ENCODE measurements at places on chromosomes 7 and 10. TPM values are rescaled to one million over a fixed set of nuclear protein-coding genes. Genes with fewer than 3 reads are reported as not detected.
A peak's percentile ranks its signal among the peaks of the same experiment; 100 is the strongest.

Gene KDM7A
- 7.9 TPM for total RNA-seq

Gene ZNF853
- total RNA-seq, result 2.2 TPM

Gene C7orf25
- total RNA-seq, result 3.8 TPM

Gene NKX1-2
- total RNA-seq, result not detected

Gene NUTM2B
- total RNA-seq, result 0.94 TPM

Gene OR6B1
- not detected for total RNA-seq

Gene CALHM2
- 4.8 TPM for total RNA-seq

Gene PCLO
- total RNA-seq, result not detected

DNA sequence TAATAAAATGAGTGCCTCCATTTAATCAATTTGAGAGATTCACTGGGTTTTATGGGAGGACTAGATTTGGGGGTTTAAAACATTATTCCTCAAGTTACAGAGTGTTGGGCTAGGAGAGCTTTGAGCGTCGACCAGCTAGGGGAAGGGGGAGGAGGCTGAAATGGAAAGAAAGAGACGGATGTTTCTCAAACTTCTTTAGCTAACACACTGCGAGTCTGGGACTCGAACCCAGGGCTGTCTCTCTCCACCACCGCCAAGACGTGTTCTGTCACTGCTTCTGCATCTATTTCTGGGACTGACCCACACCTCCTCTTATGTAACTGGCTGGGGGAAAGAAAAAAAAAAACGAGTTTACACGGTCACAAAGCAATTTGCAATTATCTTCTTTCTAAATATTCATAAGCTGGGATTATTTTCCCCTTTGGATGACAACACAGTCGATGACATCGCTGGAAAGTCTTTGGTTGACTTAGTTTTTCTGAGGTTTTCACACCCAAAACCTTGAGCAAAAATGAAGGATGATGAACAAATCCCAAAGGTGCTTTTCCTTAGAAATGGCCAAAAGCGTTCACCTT, 27.2 kb downstream of the CHST15 start:
- DNase-seq, result no peak

DNA sequence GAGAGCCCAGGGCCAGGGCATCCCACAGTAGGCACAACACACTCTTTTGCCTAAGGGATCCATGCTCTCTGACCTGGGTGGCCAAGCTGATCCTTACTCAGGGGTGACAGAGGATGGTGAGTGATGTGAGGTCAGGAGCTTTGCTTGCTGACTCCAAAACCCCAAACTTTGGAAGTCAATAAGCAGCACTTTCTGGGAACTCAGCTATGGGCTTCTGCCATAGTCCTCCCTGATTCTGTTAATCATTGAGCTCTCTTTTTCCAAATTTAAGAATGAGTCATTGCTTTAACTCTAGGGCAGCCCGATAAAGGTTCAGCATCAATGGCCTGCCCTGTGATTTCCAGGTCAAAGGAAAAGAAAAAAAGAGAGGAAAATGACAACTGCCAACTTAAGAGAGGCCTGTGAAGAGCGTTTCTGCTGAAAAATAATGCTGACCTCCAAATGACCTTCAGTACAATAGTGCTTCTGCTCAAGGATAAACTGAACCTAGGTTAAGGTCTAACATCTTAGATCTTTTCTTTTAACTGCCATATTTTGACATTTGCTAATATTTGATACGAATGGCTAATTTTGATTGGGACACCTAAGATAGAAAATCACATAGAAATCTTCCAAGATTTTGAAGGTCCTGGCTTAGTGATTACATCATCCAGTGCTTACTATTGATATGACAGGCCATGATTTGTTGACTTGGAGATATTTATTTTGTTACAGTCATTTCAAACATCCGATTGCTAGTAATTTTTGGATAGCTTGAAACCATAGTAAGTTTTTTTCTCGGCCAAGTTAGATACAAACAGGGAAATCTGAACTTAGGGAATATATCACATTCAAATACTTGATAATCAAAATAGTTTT, 20.8 kb upstream of the RELN start:
- DNase-seq, result no peak

- DNase-seq, result no peak
Measured at GRCh38 chr10:62769574-62770242, 34.8 kb upstream of the ADO start.

GRCh38 chr7:47534322-47535034, 47.4 kb downstream of the TNS3 start:
- DNase-seq, result no peak

DNA sequence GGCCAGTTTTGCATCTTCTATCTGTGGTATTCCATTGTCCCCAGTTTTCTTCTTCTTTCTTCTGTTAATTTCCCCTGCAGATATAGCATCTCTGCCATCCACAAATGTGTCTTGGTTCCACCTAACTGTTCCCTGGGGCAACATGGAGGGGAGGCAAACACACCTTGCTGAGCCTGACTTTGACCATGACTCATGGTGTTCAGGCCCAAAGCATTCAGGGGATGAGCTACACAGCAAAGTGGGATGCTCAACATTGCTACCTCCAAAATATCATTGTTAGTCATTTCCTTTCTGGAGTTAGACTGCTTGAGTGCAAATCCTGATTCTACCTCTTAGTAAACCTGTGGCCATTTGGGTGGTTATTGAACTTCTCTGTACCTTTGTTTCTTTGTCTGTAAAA, 542.7 kb downstream of the LRMDA start:
- DNase-seq, result no peak

- no peak for DNase-seq
Measured at GRCh38 chr10:58027426-58027825, 240.3 kb downstream of the IPMK start.

- DNase-seq, result peak; percentile 79
Measured at GRCh38 chr10:119306514-119306951, 99.2 kb downstream of the GRK5 start.

DNA sequence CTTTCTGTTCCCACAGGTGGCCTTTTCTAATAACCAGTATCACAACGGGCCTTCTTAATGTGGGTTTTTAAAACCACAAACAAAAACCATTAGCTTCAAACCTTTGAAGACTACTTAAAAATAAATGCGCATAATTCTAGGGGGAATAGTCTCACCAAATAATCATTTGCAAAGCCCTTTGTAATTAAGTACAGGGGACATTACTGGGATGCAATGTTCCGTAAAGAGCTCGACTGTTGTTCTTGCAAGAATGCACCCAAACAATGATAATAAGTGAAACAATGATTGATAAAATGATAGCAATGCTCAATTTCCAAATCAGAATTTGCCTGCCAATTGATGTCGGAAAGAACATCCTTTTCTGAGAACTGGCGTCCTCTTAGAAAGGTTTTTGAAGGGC, 589.1 kb upstream of the ADARB2 start:
- DNase-seq, result no peak

DNA sequence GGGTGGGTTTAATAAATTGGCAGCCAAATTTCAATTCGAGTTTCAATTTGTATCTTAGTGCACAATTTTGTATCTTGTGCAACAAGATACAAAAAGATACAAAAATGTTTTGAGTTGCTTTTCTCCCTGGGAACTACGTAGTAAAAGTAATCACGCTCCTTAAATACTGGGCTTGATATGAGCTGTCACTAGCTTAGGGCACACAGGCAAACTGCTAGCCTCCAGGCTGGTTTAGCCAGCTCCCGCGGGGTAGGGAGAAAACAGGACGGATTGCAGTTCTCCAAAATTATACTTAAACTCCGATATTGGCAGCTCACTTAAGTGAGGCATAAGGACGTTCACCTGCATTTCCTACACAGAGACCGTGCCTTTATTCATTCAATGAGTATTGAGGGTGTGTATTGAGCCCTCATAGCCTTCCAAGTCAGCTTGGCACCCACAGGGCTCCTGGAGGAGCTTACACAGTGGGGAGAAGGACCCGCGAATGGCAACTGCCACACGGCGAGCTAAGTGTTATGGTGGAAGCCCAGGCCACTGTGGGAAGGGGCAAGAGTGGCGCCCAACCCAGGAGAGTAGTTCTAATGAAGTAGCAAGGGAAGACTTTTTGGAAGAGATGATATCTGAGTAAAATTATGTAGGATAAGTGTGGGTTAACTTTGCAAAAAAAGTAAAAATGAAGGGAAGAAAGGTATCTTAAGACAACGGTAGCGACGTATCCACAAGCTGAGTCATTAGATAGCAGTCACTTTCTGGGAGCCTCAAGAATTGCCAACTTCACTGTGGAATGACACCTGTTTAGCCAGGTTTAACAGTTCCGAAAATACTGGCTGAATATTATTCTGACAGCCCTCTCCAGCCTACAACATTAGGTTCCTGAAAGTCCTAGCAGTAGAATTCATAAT, 1.6 kb upstream of the EPC1 start:
- no peak for DNase-seq

GRCh38 chr10:856416-857157, 74.9 kb downstream of the LARP4B start:
- no peak for DNase-seq

DNA sequence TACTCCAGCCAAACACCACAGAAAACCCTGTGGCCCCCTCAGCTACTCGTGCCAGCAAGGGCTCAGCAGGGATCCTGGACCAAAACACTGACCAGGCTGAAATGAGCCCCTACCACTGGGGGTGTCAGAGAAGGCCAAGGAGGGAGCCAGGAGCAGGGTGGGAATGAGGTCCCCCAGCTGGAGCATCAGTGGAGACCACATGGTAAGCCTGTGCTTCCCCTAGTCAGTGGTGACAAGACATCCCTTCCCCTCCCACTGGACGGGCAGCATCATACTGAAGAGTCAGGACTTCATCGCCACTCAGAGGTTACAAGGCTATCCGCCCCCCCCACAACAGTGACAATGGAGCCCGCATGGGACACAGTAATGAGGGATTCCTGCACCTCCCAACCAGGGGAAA, 99.6 kb downstream of the LHPP start:
- DNase-seq, result no peak

DNA sequence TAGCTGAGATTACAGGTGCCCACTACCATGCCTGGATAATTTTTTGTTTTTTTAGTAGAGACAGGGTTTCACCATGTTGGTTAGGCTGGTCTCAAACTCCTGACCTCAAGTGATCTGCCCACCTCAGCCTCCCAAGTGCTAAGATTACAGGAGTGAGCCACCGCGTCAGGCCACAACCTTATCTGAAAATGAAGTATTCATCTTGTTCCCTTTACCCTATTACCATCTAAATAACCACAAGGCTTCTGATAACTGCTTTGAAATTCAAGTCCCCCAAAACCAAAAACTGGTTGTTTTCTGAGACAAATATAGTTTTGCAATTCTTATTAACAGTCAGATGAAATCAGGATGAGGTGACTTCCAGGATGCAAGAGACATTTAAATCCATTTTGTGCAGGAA, 2.4 kb downstream of the TCTN3 start:
- no peak for DNase-seq

- no peak for DNase-seq
Measured at GRCh38 chr10:44387853-44388251, 3.0 kb upstream of the CXCL12 start.

- DNase-seq, result no peak
Measured at GRCh38 chr10:14414901-14415300, 84.2 kb upstream of the FRMD4A start.

- no peak for DNase-seq
Measured at GRCh38 chr7:45919993-45920459, 1.0 kb downstream of the IGFBP3 start.

DNA sequence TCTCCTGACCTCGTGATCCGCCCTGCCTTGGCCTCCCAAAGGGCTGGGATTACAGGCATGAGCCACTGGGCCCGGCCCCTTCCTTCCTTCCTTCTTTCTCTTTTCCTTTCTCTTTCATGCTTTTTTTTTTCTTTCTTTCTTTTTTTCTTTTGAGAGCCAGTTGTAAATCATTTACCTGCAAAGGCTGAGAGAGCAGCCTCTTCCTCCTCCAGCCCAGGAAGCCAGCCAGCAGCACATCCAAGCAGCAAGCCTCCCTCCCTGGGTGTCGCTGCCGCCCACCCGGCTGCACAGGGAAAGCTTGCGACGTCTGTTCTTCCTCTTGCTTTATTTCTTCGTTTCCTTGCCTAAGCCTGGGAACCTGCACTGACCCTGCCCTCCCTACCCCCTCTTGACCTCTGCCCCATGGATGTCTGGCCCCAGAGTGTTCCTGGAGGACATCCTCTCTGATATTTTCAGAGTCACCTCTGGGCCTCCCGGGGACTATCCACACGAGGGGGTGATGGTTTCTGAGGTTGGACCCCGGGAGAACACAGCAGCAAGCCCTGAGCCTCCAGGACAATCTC, 62.8 kb upstream of the MYL10 start:
- DNase-seq, result no peak

- no peak for DNase-seq
Measured at GRCh38 chr10:115432188-115432819, 339.1 kb downstream of the ATRNL1 start.

DNA sequence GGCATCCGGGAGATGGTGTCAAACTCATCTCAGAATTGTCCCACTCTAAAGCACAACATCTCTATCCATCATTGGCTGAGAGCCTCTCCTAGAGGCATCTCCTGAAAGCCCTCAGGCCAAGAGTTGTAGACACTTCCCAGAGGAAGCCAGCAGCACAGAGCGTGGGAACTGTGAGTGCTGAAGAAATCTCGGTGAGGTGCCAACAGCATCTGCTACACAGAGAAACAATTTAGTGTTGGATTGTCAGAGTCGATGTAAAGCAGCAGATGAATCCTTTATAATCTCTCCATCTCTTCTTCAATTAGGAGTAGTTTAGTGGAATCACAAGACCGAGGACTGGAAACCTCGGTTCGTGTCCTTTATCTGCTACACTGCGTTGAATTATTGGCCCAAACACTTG, 172.2 kb downstream of the C7orf25 start:
- DNase-seq, result no peak

DNA sequence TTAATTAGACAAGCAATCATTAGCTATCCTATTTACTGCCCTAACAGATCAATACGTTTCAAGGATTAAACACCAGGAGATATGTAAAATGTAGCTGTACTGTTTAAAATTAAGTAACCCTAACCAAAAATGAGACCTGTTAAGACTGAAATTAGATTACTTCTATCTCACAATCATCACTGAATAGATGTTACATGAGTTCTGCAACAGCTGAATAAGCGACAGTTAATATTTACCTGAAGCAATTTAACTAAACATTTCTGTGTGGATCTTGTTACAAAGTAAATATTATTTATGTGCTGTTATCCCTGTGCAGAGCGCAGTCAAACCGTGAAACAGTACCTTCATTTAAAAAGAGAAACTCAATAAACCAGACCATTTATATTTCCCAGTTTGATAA, 122.5 kb downstream of the RELN start:
- DNase-seq, result no peak

GRCh38 chr10:127928021-127928806, 21.3 kb downstream of the PTPRE start:
- DNase-seq, result no peak

GRCh38 chr10:6875269-6875865, 295.3 kb upstream of the PRKCQ start:
- no peak for DNase-seq

DNA sequence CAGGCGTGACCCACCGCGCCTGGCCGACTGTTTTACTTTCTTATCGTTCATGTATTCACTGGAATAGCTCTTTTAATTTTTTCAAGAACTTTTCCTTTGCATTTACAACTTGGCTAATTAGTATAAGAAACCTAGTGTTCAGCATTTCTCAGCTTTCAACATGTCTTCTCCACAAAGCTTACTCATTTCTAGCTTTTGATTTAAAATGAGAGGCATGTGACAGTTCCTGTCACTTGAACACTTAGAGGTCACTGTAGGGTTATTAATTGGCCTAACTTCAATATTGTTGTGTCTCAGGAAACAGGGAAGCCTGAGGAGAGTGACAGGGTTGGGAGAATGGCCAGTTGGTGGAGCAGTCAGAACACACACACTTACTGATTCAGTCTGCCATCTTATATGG, 125.1 kb upstream of the GPR22 start:
- no peak for DNase-seq

- no peak for DNase-seq
Measured at GRCh38 chr10:71217266-71218045, 5.1 kb downstream of the UNC5B start.

All from activated naive CD8-positive, alpha-beta T cell treated with anti-CD3 and anti-CD28 coated beads for 36 hours (primary cell).